ENCODE measurements at places on chromosomes 6 and 20.
A peak's percentile ranks its signal among the peaks of the same experiment; 100 is the strongest.

GRCh38 chr6:12590901-12591300 is 125.7 kb upstream of the PHACTR1 start:
- no peak for DNase-seq

GRCh38 chr6:165034271-165034741 is 275.1 kb downstream of the C6orf118 start:
- DNase-seq, result no peak

- peak; percentile 14 for DNase-seq
Measured at GRCh38 chr20:43590036-43590391, 723 bp upstream of the IFT52 start.

DNA sequence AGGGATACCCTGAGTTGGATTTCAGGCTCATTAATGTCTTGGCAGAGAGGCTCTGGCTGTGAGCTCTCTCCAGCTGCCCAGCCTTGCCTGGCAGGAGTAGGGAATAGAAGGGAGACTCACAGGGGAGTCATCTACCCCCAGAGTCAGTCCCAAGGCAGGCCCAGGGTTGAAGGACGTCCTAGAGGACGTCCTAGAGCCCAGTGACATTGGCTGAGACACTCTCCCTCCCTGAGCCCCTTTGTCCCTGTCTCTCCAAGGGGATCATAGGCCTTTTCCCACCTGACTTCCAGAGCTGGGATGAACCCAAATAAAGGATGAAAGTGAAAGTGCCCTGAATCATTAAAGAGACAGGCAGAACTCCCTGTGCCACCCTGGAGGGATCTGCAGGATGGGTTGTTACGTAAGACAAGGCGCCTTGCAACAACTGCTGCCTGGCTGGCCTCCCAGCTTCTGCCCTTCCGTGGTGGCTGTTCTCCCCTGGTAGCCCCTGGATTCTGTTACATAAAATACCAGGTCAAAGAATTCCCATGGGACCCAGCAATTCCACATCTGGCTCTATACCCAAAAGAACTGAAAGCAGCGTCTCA is 53.6 kb upstream of the SIRPA start:
- DNase-seq, result no peak

- no peak for DNase-seq
Measured at GRCh38 chr20:10322073-10323012, 103.7 kb downstream of the SNAP25 start.

Measured in stimulated activated CD4-positive, alpha-beta T cell treated with anti-CD3 and anti-CD28 coated beads, TNF-alpha, amount 100 ng/mL, for 48 hours (primary cell).